Spinal cord (tissue), 10 donors: ENCODE measurements at places on chromosomes 1 and 21. TPM values are rescaled to one million over a fixed set of nuclear protein-coding genes. Genes with fewer than 3 reads are reported as not detected.

The CTBS gene
- 7.6 TPM for total RNA-seq

The ADORA1 gene
- total RNA-seq = 3.1 TPM

The TBX15 gene
- 30.6 TPM for total RNA-seq

The FCGR3B gene
- 19.2 TPM for total RNA-seq

The C1orf87 gene
- 1.8 TPM for total RNA-seq

The OR2L8 gene
- 1.2 TPM for total RNA-seq

The SLC2A5 gene
- 5.2 TPM for total RNA-seq

DNA sequence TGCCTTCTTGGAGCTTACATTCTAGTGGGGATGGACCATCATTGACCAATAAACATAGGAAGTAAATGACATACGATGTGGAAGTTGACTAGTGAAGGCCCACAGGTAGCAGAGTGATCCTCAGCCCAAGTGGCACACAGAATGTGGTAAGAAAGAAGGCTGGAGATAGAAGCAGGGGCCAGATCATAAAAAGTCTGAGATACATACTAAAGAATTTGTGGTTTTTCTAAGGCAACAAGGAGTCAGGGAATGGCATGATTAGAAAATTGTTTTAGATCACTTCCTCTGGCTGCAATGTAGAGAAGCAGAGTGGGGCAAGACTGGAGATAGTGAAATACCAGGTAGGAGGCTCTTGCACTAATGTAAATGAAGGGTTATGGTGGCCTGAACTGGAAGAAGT is 154.0 kb downstream of the VPS13D start:
- no peak for DNase-seq

GRCh38 chr21:45736042-45736689 is 92.6 kb downstream of the PCBP3 start:
- no peak for DNase-seq

DNA sequence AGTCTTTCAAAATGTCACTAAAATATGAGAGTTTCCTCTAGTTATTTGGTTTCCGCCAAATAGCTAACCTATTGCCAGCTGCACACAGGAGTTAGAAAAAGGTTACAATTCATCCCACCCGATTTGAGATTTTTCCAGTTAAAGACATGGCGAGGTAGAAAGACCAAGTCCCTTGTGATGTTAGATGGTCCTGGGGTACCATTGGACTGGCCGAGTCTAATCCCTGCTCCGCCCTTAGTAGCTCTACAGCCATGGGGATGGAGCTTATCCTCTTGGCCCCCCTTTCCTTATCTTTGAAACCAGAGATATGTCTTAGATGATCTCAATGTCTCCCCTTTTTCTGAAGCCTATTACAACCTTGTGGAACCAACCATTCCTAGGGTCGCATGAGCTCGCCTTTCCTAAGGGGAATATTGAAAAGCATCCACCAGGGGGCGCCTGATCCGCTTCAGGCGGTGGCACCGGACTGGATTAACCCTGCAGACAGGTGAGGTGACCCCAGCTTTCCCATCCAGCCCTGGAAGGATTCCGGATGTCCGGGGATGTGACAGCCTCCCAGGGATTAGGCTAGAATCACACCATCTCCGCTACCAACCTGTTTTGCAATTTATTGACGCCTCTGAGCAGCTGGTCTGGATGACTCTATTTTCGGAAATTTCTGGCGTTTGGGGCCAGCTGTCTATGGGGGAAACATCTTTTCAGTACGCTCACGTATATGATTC is 68.3 kb upstream of the SIM2 start:
- DNase-seq = peak; percentile 43

DNA sequence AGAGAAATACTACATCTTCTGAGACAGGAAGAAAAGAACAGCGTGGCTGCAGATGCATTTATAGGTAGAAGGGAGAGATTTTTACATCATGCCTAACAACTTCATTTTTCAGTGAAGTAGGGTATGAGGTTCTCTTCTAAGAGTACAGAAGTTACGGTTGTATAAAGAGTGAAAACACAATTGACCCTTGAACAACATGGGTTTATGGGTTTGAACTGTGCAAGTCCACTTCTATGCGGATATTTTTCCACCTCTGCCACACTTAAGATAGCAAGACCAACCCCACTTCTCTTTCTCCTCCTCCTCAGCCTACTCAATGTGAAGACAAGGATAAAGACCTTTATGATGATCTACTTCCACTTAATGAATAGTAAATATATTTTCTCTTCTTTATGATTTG is 64.5 kb downstream of the RPAP2 start:
- no peak for DNase-seq

DNA sequence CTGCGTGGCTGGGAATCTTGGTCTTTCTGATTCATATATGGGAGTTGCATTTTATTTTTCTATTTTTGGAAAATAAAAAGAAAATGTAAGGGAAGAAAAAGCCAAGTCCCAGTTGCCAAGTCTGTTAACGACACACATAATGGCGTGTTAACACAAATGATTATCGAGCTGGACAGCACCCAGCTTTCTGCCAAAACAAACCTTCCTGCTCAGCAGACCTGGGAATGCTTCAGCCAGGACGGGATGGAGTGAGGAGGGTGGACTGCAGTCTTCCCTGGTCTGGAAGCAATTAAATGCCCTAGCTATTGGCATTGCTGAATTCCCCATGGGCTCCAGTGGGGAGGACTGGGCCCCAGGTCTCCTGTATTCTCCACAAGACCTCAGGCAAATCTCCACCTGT is 184.2 kb upstream of the USP24 start:
- no peak for DNase-seq

DNA sequence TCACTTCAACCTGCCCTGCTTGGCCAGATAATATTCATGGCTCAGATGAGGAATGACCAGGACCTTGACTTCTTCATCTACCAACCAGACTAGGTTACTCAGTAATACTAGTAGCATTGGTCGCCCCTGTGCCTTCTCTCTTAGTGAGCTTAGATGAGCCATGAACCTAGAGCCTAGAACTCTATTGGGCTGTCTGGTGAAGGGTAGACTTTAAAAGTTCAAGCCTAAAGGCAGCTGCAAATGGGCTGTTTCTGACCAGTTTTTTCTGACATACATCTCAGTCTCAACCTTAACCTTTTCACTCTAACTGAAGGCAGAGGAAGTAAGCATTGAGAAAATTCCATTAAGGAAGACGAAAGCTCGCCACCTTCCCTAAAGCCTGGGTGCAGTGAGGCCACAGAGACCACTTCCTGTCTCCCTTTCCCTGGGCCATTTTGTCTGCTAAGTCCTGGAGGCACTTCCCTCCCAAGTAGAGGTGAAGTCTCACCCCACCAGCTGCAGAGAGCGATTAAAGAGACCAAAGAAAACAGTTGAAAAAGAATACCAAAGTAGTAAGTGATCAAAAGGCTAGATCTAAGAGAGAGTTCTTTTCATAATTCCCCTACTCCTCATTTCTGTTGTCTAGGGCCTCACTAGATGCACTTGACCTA is 53.3 kb downstream of the MTR start:
- DNase-seq = no peak

GRCh38 chr1:49163031-49163430 is 386.3 kb upstream of the BEND5 start:
- DNase-seq = no peak

- no peak for DNase-seq
These were observed 500.8 kb upstream of the PBX1 start for GRCh38 chr1:164058198-164058597.

GRCh38 chr1:241228339-241228738 is 128.7 kb downstream of the RGS7 start:
- DNase-seq = no peak

- DNase-seq = no peak
These were observed 201.1 kb downstream of the PRDM2 start for GRCh38 chr1:13901039-13901438.

DNA sequence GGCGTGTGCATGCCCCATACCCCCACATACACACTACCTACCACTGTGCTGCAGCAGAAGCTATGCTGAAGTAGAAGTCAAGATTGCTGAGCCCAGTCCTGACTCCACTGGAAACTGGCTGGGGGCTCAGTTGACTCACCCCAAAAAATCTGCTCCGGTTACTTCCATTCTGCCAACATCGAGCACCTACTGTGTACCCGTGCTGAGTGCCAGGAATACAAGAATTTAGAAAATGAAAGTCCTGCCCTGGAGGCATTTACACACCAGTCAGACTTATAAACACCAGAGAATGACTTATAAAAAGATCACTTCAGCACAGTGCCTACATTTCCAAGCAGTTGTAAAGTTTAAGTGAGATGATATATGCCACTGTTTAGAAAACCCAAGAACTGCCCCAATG is 99.1 kb downstream of the NMNAT2 start:
- no peak for DNase-seq

GRCh38 chr1:37157634-37158033 is 123.3 kb upstream of the GRIK3 start:
- DNase-seq = no peak

GRCh38 chr1:85707267-85707989 is 805 bp downstream of the ZNHIT6 start:
- no peak for DNase-seq

- DNase-seq = no peak
These were observed 32.2 kb downstream of the HSPG2 start for GRCh38 chr1:21904704-21905520.

GRCh38 chr1:203057911-203058675 is 27.7 kb downstream of the MYOG start:
- DNase-seq = no peak

DNA sequence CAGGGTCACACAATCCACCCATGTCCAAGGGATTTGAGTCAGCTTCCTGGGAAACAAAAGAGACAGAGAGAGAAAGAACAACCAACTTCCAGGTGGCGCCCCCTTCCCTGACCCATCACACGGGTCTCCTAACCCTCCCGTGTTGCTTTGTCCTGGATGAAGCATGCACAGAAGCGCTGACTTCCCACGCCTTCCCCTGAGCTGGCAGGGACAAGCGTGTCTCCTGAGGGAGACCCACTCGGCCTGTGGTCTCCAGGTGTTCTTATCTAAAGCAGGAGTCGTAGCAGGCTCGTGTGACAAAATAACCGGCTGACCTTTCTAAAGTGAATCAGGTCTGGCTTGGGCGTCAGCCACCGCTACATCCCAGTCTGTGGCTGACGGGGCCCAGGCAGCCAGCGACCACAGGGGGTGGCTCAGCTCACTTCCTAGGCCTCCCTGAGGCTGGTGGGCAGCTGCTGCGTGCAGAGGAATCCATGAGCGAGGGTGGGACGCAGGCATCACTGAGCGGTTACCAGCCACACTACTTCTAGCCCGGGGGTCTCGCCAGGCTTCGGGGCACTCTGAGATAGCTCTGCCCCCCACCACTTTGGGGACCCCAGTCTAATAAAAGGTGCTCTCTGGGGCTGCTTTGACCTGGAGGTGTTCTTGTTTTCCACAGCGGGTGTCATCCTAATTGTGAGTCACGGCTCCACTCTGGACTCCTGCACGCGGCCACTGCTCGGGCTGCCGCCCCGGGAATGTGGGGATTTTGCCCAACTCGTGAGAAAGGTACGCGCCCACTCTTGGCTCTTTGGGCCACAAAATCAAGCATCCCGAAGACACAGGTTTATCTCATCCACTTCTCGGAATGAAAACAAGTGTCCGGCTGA is 40.4 kb downstream of the UBASH3A start:
- DNase-seq = no peak

DNA sequence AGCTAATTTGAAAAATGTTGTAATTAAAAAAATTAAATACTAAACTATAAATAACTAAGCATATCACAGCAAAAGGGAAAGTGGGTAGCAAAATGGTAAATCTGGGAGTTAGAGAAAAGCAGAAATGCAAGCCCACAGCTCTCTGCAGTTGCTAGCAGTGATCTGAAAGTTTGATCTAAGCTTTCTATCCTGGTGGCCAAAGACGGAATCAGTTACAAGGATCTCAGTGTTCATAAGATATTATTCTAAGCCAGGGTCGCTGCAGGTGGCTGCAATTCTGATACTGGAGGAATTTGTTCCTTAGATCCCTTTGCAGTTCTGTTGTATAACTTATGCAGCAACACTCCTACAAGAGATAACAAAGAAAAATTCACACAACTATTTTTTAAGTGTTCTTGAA is 363.7 kb downstream of the SETD4 start:
- DNase-seq = no peak
